Naive thymus-derived CD8-positive, alpha-beta T cell (primary cell): ENCODE measurements at places on chromosomes 3 and 15.

GRCh38 chr3:13245615-13245978, 172.4 kb upstream of the IQSEC1 start:
- no peak for DNase-seq

DNA sequence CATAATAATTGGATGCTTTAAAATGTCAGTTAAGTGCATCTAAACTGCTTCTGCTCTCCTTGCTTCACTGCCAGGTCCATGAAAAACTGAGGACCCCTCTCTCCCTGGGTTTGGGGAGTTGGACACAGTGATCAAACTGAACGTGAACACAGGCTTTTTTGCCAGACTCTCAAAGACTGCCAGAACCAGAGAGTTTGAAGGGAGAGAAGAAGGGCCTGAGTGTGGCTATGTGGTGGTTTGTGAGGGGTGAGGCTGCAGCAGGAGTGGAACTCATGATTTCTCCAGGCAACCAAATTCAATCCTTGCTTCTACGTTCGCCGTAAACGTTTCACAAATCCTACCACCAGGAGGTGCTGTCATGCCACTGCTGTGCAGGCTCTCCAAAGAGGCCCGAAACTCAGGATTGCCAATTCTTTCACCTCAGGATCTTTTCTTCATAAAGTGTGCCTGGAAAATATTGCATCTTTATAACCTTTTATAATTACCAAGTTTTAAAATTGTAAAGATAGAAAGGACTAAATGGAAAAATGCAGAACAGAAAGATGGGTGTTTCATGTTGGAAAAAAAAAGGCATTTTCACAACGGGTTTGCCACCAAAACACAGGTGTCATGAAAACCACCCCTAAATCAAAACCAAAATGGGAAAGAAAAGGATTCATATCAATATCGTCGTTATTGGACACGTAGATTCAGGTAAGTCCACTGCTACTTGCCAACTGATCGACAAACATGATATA, 19.7 kb downstream of the TM4SF4 start:
- no peak for DNase-seq

- DNase-seq: no peak
Observed at GRCh38 chr3:24004171-24004938, 59.3 kb downstream of the NR1D2 start.

DNA sequence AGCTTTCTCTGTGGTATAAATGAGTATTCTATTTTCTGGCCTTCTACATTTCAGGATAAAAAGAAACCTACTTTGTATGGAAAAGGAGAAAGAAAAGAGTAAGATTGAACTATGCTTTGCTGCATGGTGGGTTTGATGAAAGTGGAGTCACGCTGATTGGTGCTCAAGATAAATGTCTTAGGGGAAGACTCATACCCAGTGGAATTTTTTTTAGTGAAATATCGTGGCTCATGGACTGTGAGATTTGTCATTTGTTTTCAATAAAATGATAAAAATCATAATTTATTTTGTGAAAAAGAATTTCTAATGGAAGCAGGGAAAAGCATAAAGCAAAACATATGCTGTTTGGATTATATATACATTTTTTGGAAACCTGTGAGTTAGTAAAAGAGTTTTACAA, 292.5 kb downstream of the ZPLD1 start:
- DNase-seq: no peak

DNA sequence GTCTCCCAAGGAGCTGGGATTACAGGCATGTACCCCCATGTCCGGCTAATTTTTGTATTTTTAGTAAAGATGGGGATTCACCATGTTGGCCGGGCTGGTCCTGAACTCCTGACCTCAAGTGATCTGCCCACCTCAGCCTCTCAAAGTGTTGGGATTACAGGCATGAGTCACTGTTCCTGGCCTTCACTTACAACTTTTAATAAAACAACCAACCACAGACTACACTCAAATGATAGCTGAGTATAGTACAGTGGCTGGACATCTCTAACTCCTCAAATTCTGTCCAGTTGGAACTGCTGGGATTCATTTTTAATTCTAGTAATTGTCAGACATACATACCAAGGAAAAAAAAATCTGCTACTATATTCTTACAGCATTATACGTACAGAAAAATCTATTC, 71.0 kb downstream of the PBRM1 start:
- no peak for DNase-seq

GRCh38 chr15:55007561-55007960, 189.2 kb downstream of the RSL24D1 start:
- no peak for DNase-seq

- peak; percentile 94 for DNase-seq
Observed at GRCh38 chr15:74614744-74615507, 710 bp upstream of the CLK3 start.

DNA sequence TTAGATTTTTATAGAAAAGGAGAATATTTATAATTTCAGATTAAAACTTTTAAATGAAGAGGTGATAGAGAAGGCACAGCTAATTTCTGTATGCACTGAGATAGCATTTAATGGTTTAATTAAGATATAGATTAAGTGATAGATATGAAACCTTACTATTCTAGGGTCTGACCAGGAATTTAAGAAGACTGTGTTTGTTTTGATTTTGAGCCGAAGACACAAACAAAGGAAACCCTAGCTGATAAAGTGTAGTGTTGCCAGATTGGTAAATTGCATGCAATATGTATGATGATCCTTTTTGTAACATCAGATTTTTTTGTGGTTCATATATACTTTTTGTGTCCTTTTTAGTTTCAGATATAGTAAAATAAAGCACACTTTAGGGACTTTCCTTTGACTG, 141.8 kb downstream of the ZPLD1 start:
- DNase-seq: no peak

DNA sequence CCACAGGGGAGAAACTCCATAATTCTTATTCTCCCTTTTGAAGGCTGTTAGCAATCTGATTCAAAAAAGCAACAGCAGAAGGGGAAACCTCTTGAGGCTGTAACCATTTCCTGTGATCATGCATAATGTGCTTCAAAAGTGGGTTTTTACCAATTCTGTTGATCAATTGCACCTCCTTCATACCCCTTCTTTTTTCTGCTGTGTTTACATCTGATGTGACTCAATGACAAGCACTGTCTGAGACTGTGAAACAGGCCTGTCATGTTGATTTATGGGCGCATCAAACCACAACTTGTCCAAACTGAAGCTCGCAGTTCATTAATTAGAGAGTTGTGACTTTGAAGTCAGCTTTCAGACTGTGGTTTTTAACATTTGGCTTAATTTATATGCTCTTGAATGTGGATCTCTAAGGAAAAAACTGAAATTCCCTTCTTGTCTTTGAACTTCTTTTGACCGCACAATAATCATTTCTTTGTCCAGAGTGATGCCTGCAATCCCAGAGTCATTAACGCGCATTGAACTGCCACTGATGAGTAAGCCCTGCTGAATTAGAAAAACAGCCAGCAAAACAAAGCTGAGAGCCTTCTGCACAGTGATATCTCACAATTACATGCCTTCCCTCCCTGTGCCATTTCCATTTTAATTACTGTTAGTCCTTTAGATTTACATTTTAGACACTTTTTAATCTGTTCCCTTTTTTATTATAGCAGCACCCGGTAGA, 532.8 kb downstream of the FOXP1 start:
- DNase-seq: peak; percentile 47

GRCh38 chr15:70212963-70213315, 115.2 kb upstream of the TLE3 start:
- no peak for DNase-seq

DNA sequence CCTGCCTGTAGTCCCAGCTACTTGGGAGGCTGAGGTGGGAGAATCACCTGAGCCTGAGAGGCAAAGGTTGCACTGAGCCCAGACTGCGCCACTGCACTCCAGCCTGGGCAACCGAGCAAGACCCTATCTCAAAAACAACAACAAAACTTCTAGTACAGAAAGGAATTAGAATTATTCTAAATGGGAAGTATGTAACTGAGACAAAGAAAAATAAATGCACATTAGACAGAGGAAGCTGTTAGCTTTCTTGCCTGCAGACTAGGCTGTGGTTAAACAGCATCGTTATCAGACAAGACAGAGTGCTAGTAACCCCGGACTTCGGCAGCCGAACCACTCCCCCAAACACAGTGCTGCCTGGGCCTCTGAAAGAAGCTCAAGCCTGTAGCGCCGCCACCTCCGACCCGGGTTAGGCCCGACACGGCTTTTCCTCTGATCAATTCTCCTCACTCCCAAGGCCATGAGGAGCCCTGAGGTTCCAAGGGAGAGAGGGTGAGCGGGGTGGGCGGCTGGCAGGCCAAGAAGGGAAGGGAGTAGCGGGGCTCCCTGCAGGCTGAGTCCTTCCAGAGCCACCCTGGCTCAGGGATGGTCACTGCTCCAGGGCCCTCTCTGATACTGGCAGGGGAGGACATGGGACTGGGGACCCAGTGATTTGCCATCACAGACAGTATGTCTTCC, 44.8 kb upstream of the MUC4 start:
- DNase-seq: no peak

- no peak for DNase-seq
Observed at GRCh38 chr3:177813322-177813721, 616.0 kb upstream of the TBL1XR1 start.

- DNase-seq: no peak
Observed at GRCh38 chr3:192237992-192238608, 489.2 kb downstream of the FGF12 start.

GRCh38 chr3:194986208-194987043, 284.5 kb downstream of the XXYLT1 start:
- no peak for DNase-seq

- DNase-seq: no peak
Observed at GRCh38 chr3:186487819-186488218, 56.4 kb downstream of the CRYGS start.

DNA sequence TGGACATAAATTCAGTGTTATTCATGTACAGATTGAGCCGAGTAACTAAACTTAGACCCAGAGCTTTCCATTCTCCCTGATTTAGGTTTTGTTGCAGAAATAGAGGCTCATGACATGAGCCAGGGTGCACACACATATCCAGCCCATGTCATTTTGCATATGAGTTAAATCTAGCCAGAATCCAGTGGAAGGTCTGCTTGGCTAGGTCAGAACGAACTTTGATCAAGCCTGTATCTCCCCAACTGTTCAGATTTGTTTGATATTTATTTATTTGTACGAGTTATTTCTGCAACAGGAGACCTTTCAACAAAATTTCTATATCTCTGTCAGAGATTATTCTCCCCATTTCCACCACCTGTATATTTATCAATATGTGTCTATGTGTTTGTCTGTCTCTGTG, 247.5 kb upstream of the THBS1 start:
- DNase-seq: no peak

DNA sequence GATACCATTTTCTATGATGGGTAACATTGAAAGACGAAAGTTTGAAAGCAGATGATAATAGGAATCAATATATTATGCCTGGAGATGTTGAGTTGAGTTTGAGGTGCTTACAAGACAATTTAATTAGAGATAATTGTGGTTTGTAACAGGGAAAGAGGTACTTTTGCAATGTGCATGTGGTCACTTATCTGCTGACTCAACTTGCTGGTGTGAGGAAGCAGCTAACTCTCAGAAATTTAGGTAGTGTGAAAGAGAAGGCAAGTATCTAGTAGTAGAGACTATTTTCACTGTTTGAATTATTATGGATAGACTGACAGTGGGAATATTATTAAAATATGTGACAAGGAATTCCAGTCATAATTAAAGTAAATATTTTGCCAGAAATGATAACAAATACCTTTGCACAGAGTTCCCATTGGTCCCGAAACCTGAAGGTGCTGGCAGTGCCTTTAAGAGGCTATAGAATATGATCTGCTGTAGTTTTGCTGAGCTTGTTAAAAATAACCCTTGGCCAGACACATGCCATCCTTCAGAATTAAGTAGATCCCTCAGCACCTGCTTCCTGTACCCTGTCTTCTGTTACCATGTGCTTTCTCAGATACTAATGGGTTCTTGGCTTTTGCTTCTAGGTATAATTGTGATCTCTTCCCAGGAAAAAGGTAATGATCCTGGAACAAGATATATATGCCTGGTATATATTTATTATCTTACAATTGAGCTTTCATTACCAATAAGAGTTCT, 315.9 kb downstream of the BCHE start:
- no peak for DNase-seq

GRCh38 chr3:114809668-114810413, 337.2 kb downstream of the ZBTB20 start:
- no peak for DNase-seq

DNA sequence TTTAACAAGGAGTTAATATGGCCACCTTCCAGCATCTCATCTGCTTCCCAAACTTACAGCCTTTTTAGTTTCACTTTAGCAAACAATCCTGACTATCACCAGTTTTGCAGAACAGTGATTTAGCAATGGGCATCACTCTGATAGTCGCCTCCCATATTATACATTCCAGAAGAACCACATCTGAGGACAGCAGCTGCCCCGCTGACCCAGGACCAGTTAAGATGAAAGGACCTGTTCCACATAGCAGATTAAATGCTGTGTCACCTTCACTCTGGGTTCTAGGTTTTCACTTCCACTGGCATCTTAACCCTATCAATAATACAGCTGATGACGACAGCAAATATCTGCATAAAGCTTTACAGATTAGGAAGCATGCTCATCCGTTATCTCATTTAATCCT, 99.8 kb downstream of the TRIM69 start:
- no peak for DNase-seq

- no peak for DNase-seq
Observed at GRCh38 chr3:9875448-9875847, 4.6 kb downstream of the CIDEC start.

- no peak for DNase-seq
Observed at GRCh38 chr15:71548401-71548807, 261.9 kb upstream of the NR2E3 start.

DNA sequence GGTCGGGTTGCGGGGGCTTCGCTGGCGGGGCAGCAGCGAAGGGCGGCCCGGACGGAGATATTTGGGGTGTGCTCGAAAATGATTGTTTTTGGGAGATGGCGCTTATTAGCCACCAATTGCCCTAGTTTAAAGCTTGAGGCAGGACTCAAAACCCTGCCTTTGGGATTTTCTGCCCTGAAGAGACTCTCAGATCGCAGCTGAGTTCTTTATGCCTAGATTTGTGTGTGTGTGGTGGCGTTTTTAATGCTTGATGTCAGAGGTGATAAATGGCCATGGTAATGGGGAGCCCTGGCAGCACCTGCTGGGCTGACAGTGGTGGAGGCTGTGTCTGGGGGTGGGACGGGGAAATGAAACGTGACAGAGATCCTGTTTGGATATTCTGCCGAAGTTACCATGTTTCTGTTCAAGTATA, 604 bp downstream of the KCTD6 start:
- peak; percentile 17 for DNase-seq
